Stimulated activated CD4-positive, alpha-beta T cell treated with anti-CD3 and anti-CD28 coated beads, Interleukin-15, amount 100 ng/mL, for 1 hour (primary cell): ENCODE measurements at places on chromosomes 6 and 20.

GRCh38 chr6:90356012-90356421, 59.4 kb upstream of the BACH2 start:
- no peak for DNase-seq

GRCh38 chr6:83378621-83379388, 52.0 kb downstream of the ME1 start:
- DNase-seq = no peak

- DNase-seq = peak; percentile 63
Measured at GRCh38 chr6:28104392-28105244, 19.8 kb upstream of the ZSCAN16 start.

DNA sequence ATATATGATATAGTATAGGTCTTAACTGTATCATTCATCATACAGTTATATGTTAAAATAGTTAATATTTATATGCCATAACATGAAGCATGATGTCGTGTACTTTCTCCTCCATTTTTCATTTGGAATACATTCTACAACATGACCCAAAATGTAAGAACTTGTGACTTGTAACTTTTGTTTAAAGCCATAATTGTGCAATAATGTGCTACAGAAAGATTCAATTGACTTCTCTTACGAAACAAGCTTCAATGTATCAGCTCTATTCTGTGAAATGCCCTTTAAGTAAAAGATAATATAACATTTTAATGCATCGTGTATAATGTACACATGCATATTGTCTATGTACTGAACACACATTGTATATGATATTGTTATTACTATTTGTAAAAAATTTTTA, 76.7 kb upstream of the FABP7 start:
- no peak for DNase-seq

- DNase-seq = no peak
Measured at GRCh38 chr6:19465760-19466159, 371.4 kb upstream of the ID4 start.
